ENCODE measurements at places on chromosomes 6 and 20. TPM values are rescaled to one million over a fixed set of nuclear protein-coding genes. Genes with fewer than 3 reads are reported as not detected.

DNA sequence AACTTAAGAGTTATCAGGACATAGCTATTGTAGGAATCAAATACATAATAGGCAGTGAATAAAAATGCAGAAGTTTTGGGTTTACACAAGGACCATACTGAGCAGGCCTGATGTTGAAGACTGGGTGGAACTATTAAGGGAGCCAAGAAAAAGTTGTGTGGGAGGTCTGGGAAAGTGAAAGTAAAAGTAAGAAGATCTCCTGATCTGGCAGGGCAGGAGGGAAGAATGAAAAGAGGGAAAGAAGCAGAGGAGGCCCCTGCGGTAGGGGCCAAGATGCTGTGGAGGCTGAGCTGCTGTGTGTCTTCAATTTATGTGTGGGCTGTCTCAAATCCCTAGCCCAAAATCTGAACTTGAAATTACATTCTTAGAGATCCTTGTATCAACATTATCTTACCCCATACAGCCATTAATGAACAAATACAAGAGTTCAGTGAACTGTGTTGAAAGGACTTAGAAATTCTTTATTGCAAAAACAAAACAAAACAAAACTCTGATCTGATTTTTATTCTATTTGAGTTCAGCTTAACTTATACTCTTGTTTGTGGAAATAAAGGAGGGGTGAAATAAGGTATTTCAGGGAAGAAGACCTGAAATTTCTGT lies 1183.8 kb downstream of the HACE1 start:
- DNase-seq, result no peak

SLC17A2 gene
- not detected for total RNA-seq

DNA sequence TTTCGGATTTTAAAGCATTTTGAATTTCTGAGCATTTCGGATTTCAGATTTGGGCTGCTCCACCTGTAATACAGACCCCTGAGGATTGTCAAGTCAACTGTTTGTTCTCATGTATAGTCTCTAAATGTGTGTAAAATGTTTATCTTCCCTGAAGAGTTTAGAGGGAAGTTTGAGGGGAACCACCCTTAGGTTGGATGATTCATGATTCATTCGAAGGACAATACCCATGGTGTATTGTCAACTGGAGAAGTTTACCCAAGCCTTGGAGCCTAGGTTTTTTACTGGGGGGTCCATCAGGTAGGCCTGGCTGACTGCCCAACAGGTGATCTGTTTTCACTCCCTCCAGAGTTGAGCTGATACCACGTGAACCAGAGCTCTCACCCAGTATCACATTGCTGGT lies 18.9 kb downstream of the GSTA4 start:
- no peak for DNase-seq

GRCh38 chr20:57759724-57760123 lies 49.9 kb upstream of the PMEPA1 start:
- DNase-seq, result no peak

DNA sequence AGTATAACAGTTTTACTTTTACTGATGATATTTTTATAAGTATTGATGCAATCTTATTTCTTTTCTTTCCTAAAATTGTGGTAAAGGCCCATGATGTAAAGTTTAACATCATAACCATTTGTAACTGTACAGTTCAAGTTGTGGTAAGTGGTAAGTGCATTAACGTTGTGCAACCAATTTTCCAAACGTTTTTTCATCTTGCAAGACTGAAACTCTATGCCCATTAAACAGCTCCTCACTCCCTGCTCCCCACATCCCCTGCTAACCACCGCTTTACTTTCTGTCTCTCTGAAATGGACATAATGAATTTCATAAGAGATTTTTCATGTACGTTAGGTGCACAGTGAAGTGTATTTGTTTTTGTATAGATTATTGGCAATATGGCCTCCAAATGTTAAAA lies 106.0 kb downstream of the PACRG start:
- no peak for DNase-seq

GRCh38 chr6:71072508-71072907 lies 115.6 kb upstream of the B3GAT2 start:
- DNase-seq, result no peak

DNA sequence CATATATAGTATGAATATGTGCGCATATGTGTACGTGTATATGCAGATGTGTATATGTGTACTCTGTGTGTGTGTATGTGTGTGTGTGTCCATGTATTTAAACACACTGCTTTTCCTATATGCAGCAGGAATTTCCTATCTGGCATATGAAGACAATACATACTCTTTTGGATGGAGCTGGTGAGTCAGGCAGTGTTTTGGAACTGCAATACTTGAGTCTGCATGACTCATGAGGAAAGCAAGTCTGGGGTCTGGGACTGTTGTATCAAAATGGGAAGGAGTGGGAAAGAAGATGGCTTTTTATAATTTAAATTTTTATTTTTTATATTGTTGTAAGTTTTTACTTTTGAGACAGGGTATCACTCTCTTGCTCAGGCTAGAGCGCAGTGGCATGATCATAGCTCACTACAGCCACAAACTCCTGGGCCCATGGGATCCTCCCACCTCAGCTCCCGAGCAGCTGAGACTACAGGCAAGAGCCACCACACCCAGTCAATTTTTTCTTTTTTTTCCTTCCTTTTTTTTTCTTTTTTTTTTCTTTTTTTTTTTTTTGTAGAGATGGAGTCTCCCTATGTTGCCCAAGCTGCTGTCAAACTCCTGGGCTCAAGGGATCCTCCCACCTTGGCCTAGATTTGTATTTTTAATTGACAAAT lies 72.2 kb downstream of the ATXN1 start:
- no peak for DNase-seq

- no peak for DNase-seq
Measured at GRCh38 chr6:74756923-74757322, 448.9 kb downstream of the COL12A1 start.

TPD52L2 gene
- total RNA-seq, result 132 TPM
